Esophagus muscularis mucosa (tissue), 4 donors: ENCODE measurements at places on chromosomes 2 and 18. TPM values are rescaled to one million over a fixed set of nuclear protein-coding genes. Genes with fewer than 3 reads are reported as not detected.

DNA sequence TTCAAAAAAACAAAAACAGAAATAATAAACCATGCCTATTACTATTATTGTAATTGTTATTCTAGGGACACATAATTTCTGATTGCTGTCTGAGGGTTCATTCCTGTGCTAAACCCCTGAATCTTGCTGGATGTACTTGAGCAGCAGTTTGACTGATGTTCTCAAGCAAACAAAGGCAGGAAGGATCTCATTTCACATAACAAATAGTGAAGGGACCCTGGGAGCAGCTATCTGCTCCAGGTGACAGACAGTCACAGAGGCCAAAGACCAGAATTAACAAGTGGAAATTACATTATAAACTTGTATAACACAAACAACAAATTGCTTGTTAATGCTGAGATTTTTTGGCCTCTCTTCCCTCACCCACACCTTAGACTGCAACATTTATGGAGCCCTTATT lies 284.2 kb downstream of the THSD7B start:
- DNase-seq: no peak

DNA sequence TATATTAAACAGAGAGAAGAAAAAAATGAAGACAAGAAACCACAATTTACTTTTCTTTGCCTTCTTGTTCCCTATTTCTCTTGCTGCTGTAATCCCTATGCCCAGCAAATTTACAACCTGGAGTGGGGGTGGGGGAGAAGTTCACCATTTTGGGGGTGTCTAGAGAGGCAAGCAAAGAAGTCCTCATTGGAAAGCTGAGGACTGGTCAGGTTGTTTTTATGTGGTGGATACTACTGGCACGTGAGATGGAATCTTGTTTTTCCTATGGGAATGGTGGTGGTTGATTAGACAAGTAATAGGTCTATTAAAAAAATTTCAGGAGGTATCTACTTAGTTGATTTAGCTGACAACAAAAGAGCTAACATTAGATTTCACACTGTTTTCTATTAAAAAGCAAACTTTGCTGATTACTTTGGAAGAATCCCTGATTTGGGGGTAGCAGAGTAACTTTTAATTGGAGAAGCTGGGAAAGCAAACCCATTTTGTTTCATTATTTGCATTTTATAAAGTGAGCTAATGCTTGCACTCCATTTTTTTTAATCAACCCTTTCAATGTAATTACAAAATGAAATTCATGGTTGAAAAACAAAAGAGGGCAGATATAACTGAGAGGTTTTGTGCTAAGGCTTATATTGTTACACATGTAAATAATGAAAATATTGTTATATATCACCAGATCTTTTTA lies 6.0 kb downstream of the POU3F3 start:
- DNase-seq: no peak

GRCh38 chr2:109345653-109346480 lies 216.9 kb downstream of the SH3RF3 start:
- peak; percentile 74 for DNase-seq

Gene IL1RN
- total RNA-seq: 4.1 TPM

Gene DSG1
- not detected for total RNA-seq

GRCh38 chr2:225041851-225042799 lies at the start of gene DOCK10:
TSS of gene DOCK10 (minus strand) at chr2:225042468. CDS start at chr2:225042374, 94 bp downstream.
- no peak for DNase-seq

DNA sequence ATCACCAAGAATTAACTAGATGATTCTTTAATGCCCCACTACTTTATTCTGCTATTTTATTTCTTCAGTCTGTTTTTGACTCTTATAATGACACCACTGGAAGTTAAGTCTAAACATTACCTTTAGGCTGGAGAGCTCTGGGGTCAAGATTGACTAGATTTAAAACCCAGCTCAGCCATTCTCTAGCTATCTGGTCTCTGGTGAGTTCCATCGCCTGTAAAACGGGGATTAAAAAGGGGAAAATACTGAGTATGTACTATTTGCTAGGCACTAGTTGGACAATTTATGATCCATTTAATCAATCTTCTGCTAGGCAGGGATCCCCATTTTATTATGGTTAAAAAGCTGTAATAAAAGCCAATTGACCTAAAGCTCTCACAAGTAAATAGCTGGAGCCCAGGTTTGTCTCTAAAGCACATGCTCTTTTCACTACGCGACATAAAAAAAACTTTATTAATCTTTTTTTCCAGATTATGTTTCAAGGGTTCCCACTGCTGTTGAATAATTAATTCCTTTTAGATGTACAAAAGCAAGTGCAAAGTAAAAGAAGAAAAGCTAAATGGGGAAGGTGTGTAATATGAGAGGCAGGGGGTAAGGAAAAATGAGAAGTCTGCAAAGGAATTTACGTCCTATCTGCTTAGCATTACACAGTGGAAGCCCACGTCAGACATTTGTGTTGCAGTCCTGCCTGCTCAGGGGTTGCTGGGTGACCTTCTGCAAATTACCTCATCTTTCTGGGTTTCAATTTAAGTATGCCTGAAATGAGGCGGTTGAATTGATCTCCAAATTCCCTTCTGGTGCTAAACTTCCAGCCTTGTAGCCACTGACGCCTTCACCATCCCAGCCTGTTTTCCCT lies 918 bp upstream of the NABP1 start:
- DNase-seq: no peak

DNA sequence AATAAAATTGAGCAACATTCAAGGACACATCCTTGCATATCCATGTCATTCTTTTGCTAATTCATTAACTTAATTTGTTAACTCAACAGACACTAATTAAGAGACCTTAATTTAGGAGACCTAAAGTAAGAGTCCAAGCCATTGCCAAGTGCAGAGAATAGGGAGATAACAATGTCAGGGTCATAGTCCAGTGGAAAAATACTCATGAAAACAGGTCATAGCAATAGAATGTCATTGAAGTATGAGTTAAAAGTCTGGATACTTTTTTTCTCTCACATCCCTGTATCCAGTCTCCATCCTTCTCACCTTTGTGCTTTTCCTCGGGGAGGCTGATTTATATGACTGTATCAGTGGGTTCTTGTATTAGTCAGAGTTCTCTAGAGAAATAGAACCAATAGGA lies 26.6 kb upstream of the DPP4 start:
- peak; percentile 3 for DNase-seq
